MG63 (cell line): ENCODE measurements at places on chromosomes 11 and 22. TPM values are rescaled to one million over a fixed set of nuclear protein-coding genes. Genes with fewer than 3 reads are reported as not detected.

GRCh38 chr11:10805741-10806140, 3.0 kb downstream of the EIF4G2 start:
- no peak for DNase-seq

DNA sequence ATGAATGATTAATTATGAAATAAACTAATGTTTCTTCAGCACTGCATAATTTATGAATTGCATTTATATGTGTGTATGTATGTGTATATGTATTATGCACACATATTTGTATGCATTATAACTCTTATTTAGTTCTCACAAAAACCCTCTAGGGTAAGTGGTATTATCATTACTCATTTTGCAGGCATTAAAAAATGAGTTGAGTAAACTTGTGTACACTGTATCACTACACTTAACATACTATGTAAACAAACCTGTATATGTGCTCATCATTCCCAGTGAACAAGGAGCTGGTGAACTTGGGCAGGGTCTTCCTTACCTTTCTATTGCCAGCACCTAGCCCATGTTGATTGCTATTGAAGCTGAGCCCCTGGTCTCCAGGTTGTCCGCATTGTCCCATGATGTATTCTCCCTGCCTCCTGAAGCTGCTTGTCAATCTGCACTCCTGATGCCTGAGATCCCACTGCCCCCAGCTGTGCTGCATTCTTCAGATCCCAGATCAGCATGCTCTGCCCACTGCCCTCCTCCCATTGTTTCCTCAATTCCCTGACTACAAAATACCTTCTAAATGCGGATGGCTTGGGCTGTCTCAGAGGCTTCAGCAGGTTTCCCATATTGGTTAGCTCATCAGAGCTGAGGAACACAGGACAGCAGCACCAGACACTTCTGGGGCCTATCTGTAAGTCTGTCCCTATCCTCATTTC, 267.9 kb upstream of the SESN3 start:
- DNase-seq, result no peak

GRCh38 chr11:117823946-117824420, 561 bp downstream of the FXYD2 start:
- DNase-seq, result no peak

Gene NAV2
- 3.7 and 5.0 TPM in 2 replicates for total RNA-seq

Gene DCDC1
- total RNA-seq, result 0.36 TPM in 1 of 2 replicates, not detected in the other
